ENCODE measurements at places on chromosomes 7 and 10.

DNA sequence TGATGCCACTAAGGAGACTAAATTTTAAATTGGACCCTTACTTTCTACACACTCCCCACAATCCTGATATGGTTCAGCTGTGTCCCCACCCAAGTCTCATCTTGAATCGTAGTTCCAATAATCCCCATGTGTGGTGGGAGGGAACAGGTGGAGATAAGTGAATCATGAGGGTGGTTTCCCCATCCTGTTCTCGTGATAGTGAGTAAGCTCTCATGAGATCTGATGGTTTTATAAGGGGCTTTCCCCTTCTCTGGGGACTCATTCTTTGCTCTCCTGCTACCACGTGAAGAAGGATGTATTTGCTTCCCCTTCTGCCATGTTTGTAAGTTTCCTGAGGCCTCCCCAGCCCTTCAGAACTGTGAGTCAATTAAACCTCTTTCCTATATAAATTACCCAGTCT lies 18.4 kb upstream of the BET1 start:
- DNase-seq, result no peak

DNA sequence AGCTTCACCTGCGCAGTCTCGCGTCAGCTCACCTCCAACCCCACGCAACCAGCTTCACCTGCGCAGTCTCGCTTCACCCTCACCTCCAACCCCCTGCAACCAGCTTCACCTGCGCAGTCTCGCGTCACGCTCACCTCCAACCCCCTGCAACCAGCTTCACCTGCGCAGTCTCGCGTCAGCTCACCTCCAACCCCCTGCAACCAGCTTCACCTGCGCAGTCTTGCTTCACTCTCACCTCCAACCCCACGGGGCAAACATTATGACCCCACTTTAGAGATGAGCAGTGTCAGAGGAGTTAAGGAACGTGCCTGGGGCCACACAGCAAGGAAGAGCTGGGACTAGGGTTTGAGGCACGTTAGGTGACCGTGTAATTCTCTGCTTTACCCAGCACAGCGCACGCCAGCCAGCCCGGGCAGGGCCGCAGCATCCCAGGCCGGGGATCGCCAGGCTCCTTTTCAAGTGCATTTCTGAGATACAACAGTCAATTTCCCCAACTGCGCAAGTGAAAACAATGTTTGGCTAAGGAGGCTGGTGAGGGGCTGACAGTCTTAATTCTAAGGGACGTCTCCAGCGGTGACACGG lies 22.6 kb upstream of the PDGFA start:
- no peak for DNase-seq

DNA sequence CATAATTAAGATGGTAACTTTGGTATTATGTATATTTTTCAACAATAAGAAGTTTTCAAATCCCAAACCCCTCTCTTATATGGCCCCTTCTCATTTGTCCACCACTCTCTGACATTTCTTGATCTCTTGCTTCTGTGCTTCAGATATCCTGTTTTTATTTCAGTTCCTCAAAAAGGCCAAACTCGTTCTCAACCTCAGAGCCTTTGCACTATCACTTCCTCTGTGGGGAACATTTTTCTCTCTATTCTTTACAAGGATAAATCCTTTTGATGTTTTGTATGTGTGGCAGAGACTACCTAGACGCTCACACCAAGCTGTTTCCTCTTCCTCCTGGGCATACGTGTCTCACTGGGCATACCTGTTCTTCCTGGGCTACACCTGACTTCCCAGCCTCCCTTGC lies 54.2 kb upstream of the FRMD4A start:
- DNase-seq, result no peak

- no peak for DNase-seq
Observed at GRCh38 chr10:45353186-45353585, 20.8 kb upstream of the ALOX5 start.

DNA sequence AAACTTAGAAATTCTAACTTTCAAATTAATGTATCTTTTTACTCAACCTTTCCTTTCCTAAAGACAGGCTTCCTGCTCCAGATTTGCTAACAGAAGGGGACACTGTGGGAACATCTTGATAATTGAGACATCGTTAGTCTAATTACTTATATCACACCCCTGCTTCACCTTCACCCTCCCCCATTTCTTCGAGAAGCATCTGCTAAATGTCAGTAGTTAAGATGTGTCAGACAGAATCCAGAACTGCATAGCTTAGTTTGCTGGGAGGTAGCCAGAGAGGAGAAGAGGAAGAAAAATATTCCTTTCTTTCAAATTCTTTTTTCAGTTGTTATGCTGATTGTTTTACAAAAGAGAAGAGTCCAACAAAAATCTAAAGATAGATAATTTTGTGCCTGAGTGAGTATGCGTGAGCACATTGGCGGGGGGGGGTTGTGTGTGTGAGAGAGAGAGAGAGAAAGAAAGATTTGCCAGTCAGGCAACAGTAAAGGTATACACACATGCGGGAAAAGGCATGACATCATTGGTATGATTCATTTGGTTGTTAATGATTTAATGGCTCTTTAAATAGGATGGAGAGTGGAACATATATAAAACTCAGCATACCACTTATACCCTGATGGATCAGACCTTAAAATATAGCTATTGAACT lies 192.4 kb downstream of the PTN start:
- DNase-seq, result peak; percentile 17

DNA sequence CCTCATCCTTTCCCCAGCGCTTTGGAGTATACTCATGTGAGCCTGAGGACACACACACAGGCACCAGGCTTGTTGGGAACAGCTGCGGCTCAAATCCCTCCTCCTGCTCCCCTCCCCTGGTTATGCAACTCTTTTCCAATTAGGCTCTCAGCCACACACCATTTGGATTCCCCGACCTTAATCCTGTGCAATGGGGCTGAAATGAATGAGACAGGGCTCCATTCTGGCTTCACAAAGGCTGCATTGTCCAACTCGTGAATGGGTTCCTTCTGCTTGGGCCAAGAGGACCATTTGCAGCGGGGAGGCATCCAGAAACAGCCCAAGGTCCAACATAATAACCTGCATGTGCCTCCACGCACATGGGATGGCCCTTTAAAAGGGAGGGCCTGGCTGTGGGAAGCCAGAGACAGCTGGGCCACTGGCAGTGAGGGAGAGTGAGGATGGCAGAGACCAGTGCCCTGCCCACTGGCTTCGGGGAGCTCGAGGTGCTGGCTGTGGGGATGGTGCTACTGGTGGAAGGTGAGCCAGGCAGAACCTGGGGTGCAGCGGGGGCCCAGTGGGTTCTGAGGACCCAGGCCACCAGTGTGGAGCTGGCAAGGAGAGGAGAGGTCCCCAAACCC lies at the start of gene RGR:
Gene RGR, plus strand, starts transcription at position 403 of the 620 bp plus-strand sequence. Its CDS starts 38 bp downstream, at position 441.
- no peak for DNase-seq

DNA sequence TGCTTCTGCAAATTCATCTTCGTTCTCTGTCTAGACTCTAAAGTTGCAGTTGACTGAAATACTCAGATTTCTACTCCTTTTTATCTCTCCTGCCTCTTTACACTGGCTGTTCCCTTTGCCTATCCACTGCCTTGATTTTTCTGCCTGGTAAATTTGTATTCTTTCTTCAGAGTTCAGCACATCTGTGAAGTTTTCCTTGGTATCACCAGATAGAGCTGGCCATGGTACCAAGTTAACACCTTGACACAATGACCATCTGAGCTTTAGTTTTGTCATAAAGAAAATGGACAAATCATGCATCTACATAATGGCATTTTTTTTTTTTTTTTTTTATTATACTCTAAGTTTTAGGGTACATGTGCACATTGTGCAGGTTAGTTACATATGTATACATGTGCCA lies 143.0 kb downstream of the PPP1R3A start:
- DNase-seq, result no peak

DNA sequence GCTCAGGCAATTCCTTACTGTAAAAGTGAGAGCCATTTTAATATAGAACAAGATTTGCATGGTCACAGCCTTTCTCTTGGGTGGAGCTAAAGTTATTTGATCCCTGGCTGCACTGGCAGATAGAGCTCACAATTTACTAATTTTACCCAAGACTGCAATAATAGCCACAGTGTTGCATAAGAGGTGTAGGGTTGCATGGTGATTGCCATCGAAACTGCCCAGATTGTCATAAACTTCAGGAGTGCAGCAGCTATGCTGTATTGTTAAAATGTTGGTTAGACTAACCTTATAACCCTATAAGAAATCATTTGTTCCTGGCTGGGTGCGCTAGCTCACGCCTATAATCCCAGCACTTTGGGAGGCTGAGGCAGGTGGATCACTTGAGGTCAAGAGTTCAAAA lies 50.0 kb downstream of the VCL start:
- no peak for DNase-seq

DNA sequence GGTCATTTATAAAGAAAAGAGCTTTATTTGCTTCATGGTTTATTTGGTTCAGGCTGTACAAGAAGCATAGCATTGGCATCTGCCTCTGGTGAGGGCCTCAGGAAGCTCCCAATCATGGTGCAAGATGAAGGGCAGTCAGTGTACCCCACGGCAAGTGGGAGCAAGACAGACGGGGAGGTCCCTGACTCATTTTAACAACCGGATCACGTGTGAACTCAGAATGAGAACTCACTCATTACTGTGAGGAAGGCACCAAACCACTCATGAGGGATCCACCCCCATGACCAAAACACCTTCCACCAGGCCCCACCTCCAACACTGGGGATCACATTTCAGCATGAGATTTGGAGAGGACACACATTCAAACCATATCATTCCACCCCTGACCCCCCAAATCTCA lies 15.7 kb upstream of the CRYGN start:
- DNase-seq, result no peak

DNA sequence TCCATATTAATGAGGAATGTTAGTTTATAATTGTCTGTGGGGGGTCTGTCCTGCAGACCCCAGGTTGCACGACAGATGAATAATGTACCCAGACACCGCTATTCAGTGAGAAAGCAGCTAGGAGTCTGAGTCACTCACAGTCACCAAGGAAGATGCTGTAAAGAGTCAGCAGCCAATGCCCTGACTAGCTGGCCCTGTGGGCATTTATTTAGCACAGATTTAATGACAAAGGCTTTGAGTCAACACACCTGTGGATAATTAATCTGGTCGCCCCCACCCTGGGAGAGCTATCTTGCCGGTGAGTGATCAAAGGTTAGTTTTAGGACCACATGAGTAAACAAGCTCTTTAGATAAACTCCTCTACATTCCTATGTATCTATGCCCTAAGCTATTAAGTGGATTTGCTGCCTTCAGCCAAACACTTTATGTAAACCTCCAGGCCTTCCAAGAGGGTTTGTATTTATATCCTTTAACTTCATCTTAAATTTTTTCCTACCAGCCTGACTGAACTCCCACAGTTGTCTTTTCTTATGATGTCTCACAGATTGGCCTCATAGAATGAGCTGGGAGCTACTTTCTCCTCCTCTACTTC lies 180.0 kb upstream of the ADCY1 start:
- DNase-seq, result no peak

DNA sequence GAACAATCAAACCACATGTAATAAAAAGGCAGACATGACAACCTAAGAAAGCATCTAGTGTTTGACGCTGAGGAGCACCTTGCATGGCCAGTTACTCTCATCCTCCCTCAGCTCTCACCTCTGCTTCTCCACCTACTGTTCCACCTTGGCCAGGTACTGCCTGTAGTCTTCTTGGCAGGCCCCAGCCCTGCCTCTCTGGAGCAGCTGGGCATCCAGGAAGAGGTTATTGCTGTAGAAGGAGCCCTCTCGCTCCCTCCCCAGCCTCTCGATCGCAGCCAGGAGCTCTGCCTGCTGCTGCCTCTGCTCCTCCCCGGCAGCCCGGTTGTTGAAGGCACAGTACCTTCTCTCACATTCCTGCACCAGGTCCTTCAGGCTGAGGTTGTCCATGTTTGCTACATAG lies 9.7 kb downstream of the GIMAP5 start:
- no peak for DNase-seq

- DNase-seq, result peak; percentile 81
Observed at GRCh38 chr7:44490351-44491200, at the start of gene NUDCD3. TSS of gene NUDCD3 (minus strand) at chr7:44490658. CDS start at chr7:44490600, 58 bp downstream.

GRCh38 chr7:155557778-155558177 lies 11.4 kb upstream of the CNPY1 start:
- no peak for DNase-seq
